ENCODE measurements at places on chromosomes 12 and 14. TPM values are rescaled to one million over a fixed set of nuclear protein-coding genes. Genes with fewer than 3 reads are reported as not detected.

GRCh38 chr12:78183824-78184223 is 353.1 kb downstream of the NAV3 start:
- no peak overlapping the region for H3K4me3 ChIP-seq
- H3K36me3 ChIP-seq = no peaks in the 10 kb centered on the region
- H3K27me3 ChIP-seq = no peaks in the 10 kb centered on the region
- no peak overlapping the region for H3K27ac ChIP-seq

DNA sequence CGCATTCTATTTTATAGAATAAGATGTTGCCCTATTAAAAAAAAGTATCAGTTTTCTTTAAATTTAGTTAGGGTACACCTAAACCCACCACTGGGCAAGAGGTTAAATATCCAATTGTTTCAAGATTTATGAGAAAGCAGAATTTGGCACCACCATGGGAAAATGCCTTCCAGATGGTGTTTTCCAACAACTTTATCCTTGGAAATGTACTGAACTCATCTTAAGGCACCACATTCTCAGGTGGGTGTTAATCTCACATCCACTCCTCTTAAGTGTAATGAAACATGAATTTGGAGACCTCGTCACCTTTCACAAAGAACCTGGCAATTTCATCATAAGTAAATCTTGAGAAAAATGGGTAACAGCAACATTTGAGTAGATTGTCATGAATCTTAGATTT is 13.1 kb downstream of the CBX5 start:
- H3K4me3 ChIP-seq = no peak overlapping the region
- no peak overlapping the region for H3K27ac ChIP-seq
- H3K27me3 ChIP-seq = no peaks in the 10 kb centered on the region
- DNase-seq = no peak
- no peaks in the 10 kb centered on the region for H3K36me3 ChIP-seq
- H3K4me1 ChIP-seq = peaks cover 10% of the 10 kb centered on the region

DNA sequence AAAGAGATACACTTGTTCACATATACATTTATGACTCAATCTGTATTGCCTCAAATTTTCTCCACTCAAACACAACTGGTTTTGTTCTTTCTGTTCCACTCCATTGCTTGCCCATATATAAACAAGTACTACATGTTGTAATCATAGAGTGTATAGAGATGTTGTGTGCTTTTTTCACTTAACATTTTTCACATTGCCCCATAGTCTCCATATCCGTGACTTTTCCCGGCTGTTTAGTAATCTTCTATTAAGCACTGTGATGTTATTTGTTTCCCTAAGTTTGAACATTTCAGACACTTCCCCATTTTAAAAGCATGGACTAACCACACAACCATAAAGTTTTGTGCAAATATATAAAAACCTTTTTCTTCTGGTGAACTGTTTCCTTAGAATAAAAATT is 45.5 kb upstream of the PTPRR start:
- no peaks in the 10 kb centered on the region for H3K4me1 ChIP-seq
- DNase-seq = no peak
- no peak overlapping the region for H3K27ac ChIP-seq
- H3K36me3 ChIP-seq = no peaks in the 10 kb centered on the region

NELL2 gene
- total RNA-seq = 0.17 TPM

TAS2R46 gene
- 6.7 TPM for total RNA-seq

FUT8 gene
- 5.9 TPM for total RNA-seq

ADSS1 gene
- 1.8 TPM for total RNA-seq
